T-helper 22 cell (primary cell): ENCODE measurements at places on chromosomes 7 and 10.
A peak's percentile ranks its signal among the peaks of the same experiment; 100 is the strongest.

DNA sequence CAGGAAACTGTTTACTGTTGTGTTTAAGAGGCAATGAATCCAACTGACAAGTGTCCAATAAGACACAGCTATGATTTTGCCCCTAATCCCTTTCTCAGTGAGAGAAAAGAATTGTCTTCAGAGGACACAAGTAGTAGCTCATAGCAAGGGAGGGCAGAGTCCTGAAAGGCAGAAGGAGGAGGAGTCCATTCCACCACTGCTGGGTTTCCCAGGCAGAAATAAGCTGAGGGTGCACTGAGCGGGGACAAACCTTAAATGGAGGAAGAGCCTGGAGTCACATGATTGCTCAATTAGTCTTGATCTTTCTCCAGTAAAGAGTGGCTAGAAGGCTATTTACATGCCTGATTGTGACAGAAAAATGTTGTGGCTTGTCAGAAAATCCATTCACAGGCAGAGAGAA is 573.8 kb downstream of the POM121L12 start:
- no peak for DNase-seq

GRCh38 chr10:125095228-125095627 is 65.1 kb downstream of the CTBP2 start:
- no peak for DNase-seq

- DNase-seq, result no peak
Observed at GRCh38 chr10:62503872-62504271, 129.7 kb downstream of the ZNF365 start.

DNA sequence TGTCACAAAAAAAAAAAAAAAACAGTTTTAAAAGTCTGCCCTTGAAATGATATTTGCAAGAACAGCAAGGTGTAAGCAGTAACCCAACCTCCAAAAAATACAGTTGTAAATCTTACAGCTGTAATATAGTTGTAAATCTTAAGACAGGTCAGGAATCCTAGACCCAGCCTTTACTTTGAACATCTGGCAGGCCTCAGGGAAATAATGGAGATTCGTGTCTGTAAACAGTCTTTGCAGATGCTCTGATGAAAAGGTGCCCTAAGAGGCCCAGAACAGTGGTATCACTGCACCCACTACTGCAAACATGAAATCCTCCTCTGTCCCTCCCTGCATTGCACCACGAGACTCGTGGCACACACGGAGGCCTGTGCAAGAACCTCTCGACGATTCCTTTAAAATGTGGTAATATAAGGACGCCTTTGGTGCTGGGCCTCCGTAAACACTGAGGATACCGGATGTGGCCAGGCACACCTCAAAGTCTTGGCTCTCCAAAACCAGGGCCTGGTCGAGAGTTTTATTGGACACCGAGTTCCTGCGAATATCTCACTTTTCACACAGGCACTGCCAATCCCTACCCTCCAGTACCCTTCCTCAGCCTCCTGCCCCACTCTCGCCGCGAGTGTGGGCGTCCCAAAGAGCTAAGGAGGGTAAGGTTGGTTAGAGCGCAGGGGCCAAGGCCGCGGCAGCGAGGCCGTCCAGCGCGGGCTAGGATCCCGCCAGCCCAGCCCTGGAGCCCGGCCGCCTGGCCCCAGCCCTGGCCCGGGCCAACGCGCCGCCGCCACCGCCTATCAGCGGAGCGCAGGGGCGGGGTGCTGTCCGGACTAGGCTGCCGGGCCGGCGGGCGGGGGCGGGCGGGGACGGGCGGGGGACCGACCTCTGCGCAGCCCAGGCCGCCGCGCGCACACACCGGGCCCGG is at the start of gene REEP3:
Gene REEP3 (plus strand): TSS at position 902 of the 916 bp plus-strand sequence. CDS start 145 bp downstream, outside the sequence.
- peak; percentile 25 for DNase-seq

GRCh38 chr7:91496251-91496820 is 232.1 kb downstream of the FZD1 start:
- no peak for DNase-seq

DNA sequence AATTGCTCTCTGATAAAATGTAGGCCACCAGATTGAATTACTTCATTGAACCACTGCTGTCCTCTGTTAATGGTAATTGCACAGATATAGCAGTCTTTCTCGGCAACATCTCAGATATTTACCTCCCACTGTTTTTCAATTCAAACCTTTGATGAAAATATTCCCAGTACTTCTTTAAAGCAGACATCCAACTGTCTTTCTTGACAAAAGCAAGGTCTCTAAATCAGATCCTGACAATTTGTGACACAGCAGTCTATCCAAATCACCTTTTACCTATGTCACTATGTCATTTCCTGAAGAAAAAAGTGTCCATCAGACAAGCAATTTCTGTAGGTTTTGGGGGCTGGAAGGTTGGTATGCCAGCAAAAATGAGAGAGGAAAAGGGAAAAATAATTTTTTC is 555.7 kb downstream of the AUTS2 start:
- DNase-seq, result no peak

DNA sequence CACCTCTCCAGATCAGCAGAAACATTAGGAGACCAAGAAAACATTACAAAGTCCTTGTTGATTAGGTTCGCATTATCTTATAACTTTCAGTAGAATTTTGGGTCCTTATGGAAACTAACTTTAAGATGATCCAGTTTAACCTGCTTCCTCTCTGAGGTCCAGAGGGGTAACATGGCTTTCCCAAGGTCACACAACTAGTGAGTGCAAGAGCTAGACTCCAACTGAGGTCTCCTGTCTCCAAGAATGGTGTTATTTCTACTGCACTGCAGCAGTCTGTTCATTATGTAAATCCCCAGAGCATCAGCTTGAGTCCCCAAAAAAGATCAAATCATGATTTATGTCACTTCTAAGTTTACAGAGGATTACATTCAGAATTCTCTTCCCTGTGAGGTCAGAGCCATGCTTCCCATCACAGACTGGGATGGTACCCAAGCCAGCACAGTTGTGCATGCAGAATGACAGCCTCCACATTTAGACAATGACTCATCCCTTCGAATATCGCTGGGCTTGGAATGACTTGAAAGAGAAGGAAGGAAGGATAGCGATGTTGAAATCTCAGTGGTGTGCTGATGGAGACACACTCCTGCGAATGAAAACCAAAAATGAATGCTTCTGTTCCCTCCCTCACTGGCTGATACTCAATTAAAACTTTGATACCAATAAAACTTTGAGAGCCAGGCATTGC is 163.1 kb upstream of the PLXNA4 start:
- no peak for DNase-seq

DNA sequence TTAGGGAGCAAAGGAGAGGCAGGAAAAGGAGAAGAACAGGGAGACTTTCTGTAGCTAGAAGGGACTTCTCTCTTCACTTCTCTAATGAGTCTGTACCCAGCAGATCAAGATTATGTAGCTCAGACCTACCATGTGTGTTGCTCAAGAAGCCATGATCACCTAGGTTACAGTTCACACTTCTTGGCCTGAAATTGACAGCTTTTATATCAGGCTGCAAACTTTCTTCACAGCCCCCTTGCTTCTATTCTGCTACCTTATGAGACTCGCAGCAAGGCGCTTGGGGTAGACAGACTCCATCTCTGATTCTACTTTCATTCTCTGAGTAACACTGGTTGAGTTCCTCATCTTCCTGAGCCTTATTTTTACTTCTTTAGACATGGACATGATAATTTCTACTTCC is 19.6 kb upstream of the GIMAP2 start:
- DNase-seq, result no peak

DNA sequence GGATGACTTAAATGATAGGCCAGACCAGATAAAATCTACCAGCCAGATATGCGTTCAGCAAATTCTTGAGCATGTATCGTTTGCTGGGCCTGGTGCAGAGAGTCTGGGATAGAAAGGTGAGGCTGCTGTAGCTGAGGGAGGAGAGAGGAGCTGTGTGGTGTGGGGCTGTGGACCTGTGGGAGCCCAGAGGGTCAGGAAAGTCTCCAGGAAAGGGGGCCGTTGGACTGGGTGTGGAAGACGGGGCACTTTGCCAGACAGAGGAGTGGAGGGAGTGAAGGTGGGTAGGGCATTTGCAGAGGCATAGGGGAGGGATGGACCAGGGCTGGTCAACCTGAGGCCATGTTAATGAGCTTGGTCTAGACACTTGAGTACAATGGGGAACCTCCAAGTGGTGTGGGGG is 124.7 kb upstream of the UNC5B start:
- DNase-seq, result no peak

DNA sequence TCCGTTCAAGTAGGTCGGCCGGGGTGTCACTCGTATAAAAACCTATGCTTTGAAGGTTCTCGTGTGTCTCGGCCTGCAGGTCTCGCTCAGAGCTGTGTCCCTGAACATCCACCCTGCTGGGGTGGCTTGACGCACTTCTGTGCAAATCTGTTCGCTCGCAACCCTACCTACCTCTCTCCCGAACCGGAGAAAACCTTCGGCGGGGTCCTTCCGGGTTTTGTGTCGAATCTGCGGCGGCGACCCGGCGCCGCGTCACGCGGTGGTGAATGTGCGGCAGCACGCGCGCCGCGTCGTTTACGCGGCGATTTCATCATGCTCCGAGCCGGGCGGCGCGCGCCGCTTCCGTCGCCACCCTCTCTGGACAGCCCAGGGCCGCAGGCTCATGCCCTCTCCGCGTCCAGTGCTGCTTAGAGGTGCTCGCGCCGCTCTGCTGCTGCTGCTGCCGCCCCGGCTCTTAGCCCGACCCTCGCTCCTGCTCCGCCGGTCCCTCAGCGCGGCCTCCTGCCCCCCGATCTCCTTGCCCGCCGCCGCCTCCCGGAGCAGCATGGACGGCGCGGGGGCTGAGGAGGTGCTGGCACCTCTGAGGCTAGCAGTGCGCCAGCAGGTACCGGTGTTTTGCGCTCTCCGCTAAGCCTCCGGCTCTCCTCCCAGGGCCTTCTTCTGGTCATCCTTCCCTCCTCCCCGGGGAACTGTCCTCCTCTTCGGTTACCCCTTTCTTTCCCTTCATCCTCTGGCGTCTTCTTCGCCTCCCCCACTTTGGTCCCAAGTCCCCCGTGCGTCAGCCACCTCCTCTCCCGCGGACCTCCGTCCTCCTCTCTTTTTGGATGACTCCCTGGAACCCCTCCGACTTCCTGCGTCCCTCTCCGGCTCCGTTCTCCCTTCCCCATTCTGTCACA is at the start of gene GARS1:
Gene GARS1 (plus strand): TSS at position 339 of the 896 bp plus-strand sequence. CDS start 44 bp downstream, at position 383.
- peak; percentile 78 for DNase-seq
